Coronary artery (tissue), 2 donors: ENCODE measurements at places on chromosomes 7 and 10.

DNA sequence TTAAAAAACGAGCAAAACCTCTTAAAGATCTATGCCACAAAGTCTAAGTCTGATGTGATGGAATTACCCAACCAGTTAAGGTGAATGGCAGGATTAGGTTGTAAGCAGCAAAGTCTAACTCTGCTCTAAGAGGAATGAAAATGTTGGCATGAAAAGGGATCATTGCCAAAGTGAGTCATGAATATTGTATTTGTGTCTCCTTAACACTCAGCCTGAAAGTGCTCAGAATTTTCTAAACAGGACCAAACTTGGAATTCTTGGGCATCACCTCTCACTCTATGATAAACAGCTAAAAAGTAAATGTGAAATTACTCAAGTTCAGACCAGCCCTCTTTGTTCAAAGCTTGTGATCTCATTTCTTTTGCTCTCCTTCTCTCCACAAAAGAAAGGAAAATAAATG lies 27.0 kb downstream of the PPP1R3A start:
- DNase-seq, result no peak

DNA sequence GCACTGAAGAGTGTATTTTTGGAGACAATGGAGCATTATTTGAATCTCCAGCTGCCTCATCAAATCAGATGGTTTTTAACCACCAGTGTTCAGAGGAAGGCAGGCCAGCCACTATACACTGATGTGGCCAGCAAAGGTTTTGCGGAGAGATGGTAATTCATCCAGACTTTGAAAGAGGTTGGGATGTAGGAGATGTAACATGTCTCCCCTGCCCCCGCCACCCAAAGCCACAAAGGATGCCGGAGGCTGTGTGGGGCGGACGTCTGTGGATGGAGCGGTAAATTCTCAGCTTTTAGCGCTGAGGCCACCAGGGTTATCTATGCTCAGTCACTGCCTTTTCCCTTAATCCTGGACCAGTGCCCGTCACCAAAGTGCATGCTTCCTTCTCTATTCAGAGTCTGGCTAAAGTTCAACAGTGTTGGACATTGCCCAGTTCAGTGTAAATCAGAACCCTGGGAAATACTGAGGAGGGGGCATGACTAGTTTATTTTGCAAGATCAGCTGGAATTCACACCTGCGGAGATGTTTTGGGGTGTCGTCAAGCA lies 3.7 kb upstream of the TRIP6 start:
- DNase-seq, result no peak

GRCh38 chr10:104614245-104614831 lies 26.8 kb upstream of the SORCS3 start:
- no peak for DNase-seq

- DNase-seq, result no peak
These were observed 45.8 kb upstream of the MNX1 start for GRCh38 chr7:157056246-157056645.

GRCh38 chr10:74530981-74531380 lies 295.4 kb upstream of the KAT6B start:
- DNase-seq, result no peak

DNA sequence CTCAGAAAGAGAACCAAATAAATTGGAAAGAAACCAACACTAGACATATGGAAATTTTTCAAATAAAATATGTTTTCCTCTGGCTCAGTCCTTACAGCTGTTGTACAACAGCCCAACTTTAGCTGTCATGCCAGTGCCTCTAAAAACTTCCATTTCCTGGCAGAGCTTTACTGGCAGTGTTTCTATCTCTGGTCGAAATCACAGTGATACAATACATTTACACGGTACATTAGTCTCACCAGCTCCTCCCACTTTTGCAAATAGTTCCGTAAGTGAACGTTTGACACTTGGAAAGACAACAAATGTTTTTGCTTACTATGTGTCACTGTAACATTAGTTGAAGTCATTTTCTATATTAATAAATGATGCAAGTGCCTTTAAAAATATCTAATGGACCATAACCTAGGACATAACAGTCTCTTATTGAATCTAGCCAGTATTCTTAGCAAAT lies 29.8 kb downstream of the BCAP29 start:
- DNase-seq, result no peak

- no peak for DNase-seq
These were observed 23.8 kb upstream of the BICC1 start for GRCh38 chr10:58488921-58489320.

DNA sequence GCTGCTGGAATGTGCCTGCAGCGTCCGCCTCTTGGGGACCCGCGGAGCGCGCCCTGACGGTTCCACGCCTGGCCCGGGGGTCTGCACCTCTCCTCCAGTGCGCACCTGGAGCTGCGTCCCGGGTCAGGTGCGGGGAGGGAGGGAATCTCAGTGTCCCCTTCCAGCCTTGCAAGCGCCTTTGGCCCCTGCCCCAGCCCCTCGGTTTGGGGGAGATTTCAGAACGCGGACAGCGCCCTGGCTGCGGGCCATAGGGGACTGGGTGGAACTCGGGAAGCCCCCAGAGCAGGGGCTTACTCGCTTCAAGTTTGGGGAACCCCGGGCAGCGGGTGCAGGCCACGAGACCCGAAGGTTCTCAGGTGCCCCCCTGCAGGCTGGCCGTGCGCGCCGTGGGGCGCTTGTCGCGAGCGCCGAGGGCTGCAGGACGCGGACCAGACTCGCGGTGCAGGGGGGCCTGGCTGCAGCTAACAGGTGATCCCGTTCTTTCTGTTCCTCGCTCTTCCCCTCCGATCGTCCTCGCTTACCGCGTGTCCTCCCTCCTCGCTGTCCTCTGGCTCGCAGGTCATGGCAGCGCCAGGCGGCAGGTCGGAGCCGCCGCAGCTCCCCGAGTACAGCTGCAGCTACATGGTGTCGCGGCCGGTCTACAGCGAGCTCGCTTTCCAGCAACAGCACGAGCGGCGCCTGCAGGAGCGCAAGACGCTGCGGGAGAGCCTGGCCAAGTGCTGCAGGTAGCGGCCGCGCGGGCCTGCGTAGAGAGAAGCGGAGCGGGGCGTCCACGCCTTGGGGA lies 645 bp downstream of the SLC26A4 start:
- peak; percentile 75 for DNase-seq

- DNase-seq, result no peak
These were observed 686.9 kb upstream of the FOXK1 start for GRCh38 chr7:3995187-3995586.

GRCh38 chr7:156650042-156650441 lies 9.5 kb downstream of the RNF32 start:
- DNase-seq, result no peak

DNA sequence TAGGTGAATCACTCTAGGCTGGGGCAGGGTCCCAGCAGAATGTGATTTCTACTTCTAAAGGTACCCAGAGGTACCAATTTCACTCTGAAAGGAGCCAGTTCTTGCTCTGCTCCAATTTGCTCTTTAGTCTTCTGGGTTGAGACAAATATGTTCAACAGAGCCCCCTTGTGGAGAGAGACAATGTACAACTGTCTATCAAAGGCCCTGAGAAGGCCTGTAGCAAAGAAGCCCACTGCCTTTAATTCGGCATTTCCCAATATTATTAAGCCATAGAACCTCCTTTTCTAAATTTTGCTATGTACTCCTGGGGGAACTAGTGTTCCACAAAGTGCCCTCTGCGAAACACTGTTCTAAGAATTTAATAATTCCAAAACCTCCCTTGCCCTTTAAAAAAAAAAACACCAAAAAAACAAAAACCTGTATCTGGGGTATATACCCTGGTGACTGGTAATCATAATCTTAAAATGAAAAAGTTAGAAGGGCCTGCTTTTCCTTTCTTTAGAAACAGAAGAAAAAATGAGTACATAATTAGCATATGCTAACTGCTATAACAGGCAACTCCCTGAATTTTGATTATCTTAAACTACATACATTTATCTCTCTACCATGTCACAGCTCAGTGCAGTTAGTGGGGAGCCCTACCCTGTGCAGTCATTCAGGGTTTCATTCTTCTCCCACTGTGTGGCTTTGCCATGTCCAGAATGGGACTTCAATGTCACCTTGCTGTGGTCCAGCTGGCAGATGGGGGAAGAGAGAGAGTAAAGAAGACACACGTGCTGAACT lies 160.9 kb upstream of the BMPER start:
- no peak for DNase-seq
